Urothelium cell line (cell line): ENCODE measurements at places on chromosomes 13 and 19.

GRCh38 chr13:31199527-31199848 lies 287 bp upstream of the B3GLCT start:
- no peak for DNase-seq

- DNase-seq = no peak
These were observed 32.9 kb downstream of the SLC25A30 start for GRCh38 chr13:45385320-45385719.

DNA sequence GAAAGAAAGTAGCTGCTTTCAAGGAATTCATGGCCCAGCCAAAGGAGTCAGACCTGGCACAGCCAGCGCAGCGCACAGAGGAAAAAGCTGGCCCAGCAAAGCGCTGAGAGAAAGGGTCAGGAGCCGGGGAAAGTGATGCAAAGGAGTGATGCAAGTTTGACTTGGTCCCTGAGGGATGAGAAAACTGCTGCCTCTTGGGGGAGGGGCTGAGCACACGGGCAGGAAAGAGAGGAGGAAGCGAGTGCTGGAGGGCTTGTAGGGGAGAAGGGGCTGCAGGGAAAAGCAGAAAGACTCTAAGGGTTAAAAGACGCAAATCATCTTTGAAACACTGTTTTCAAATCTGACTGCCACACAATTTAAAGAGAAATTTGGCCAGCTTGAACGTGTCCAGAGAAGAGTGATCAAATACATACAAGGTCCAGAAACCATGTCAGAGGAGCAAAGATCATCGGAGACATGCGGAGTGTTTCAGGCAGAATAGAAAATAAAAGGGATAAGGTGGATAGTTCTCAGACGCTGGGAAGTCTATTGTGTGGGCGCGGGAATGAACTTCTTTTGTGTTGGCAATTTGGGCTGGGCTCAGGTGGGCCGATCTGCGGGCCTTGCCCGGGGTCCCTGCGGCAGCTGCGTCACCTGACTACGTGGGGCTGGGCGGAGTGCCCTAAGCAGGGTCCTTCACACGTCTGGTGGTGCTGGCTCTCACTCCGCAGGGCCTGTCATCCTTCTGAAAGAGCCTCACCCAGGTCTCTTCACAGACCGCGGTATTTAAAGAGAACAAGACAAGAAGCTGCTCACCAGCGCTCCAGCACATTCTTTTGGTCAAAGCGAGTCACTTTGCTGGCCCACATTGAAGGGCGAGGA lies 18.1 kb downstream of the N4BP2L1 start:
- no peak for DNase-seq

GRCh38 chr13:84239032-84239431 lies 356.8 kb upstream of the SLITRK1 start:
- DNase-seq = no peak

DNA sequence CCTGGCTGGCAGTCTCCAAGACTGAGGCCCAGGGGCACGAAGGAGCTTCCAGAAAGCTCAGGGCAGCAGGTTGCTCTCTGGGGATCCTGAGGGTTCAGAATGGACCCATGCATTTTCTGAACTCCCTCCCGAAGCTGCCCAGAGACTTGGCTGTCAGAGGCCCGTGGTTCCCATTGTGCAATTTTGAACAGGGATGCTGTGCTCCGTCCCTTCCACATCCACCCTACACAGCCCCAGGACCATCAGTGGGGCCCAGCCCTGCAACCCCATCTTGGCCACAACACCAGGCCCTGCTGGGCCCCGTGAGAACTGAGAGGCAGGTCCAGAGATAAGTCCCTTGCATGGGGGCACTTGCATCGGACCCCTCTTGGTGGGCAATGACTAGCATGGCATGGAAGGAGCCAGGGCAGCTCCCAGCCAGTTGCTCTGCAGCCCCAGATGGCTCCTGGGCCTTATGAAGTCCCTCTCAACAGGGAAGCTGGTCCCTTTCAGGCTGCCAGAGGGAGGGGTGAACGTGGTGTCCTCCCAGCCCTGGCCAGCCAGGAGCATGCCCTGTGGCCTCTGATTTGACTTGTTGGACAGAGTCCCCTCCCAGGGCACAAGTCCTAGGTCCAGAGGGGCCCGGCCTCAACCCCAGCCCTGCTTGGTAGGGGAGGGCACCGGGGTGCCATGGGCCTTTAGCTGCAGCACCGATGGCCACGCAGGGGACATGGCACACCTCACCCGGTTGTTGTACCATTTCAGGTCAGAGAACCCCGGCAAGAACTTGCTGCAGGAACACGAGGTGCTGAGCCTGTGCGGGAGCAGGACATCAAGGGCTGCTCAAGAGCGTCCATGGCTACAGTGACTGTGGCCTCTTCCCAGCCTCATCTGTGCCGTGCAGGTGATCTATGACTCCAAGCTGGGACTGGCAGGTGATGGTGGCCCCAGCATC lies 17.3 kb upstream of the ZNF14 start:
- no peak for DNase-seq

DNA sequence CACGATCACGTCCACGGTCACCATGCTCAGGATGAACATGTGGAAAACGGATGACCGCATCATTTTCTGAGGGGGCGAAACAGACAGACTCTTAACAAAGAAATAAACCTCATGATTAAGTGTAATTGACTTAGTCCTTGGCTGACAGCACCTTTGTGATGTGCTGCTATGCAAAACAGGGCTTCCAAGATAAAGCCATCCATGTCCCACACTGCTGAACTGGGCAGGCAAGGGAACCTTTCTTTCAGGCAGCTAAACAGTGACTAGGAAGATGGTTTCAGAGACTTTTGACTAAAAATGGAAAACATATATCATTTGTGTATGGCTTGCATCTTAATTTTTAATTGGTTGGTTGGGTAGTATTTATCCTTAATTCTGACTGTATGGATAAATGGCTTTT lies 157.8 kb downstream of the NALCN start:
- peak; percentile 5 for DNase-seq

- DNase-seq = no peak
These were observed 56.1 kb upstream of the SERPINE3 start for GRCh38 chr13:51283371-51283770.

- no peak for DNase-seq
These were observed 88.8 kb downstream of the LMO7 start for GRCh38 chr13:75724752-75725517.

DNA sequence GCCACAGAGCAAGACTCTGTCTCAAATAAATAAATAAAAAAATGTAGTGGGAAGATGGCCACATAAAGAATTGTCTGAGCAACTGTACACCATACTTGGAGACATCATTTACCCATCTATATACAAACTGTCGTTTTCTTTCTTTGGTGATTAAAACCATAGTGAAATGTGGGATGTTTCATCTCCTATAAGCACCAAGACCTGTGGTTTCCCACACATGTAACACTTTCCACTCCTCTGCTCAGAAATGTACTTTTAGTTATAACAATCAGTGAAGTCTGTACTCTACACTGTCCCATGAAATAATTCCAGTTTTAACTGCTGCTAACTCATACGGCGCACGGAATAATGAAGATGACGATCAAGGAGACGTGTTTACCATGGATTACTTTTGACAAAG lies 18.3 kb downstream of the PDCD5 start:
- no peak for DNase-seq

DNA sequence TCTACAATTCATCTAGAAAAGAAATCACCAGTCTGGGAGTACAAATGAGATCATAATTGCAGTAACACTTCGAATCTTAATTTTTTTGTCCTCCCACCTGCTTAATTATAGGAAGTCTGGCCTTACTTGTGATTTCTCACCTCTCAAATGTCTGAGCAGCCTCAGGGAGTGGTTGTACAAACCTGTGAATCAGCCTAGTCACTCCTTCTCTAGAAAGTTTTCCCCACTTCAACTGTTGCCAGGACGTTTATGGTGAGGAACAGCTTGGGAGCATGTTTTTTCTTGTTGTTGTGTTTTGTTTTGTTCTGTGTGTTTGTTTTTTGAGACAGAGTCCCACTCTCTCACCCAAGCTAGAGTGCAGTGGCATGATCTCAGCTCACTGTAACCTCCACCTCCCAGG lies 50.3 kb upstream of the CLDN10 start:
- no peak for DNase-seq

DNA sequence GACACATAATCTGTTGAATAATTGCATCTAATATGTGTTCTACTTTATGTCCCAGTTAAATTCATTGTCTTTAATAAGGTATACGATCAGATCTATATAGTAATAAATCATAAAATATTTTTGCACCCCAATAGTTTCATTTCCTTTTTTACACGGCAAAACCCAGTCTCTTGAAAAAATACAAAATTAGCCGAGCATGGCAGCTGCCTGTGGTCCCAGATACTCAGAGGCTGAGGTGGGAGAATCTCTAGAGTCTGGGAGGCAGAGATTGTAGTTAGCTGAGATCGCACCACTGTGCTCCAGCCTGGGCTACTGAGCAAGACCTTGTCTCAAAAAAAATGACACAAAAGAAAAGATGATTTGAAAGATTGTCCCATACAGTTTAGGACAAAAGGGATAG lies 52.3 kb upstream of the PARP4 start:
- no peak for DNase-seq

GRCh38 chr19:42386974-42387707 lies 3.0 kb downstream of the CNFN start:
- peak; percentile 93 for DNase-seq

DNA sequence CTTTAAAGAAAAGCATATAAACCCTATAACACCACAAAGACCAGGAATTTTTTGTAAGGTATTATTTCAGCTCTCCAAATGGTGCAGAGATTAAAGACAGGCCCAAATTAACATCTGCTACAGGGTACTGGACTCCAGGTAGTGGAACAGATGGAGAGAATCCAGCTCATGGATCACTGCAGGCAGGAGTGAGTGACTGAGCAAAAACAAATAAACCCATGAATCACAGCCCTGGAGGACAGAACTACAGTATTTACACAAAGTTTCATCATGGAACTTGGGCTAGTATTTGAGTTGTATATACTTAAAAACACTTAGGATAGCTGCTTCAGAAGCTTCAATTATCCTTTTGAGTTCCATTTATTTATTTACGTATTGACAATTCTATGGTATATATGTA lies 132.8 kb upstream of the SPRY2 start:
- DNase-seq = peak; percentile 7

DNA sequence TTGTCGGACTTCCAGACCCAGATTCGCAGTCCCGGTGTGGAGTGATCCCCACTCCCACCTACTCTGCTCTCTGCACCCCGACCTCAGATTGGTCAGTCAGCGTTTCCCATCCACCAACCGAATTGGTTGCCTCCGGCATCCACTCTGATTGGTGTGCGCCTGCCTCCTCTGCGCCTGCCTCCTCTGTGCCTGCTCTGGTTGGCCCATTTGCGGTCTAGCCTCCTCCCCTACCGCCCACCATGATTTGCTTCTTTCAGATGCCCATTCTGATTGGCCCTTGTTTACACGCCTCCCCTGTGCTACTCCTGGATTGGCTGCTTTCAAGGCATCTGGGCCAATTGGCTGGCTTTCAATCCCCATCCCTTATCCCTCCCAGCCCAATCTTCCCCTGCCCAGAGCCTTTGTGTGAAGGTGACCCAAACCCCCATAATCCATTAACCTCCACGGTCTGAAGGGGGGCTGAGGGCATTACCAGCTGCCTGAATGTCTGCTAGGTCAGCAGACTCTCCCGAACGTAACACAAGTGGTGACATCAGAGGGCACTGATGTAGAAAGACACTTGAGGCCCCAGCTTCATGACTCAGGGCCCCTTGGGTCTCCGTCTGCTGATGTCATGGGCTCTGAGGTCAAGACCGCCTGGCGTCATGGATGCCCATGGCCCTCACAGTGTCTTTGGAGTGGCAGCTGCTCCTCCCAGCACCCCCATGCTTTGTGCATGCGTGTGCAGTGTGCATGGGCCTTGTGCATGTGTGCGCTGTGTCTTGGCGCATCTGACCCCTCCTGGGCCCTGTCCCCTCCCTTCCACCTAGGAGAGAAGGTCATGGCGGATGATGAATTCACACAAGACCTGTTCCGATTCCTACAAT lies 80.4 kb downstream of the MAP4K1 start:
- no peak for DNase-seq

- DNase-seq = no peak
These were observed 81.1 kb downstream of the ZNF429 start for GRCh38 chr19:21586311-21587116.

DNA sequence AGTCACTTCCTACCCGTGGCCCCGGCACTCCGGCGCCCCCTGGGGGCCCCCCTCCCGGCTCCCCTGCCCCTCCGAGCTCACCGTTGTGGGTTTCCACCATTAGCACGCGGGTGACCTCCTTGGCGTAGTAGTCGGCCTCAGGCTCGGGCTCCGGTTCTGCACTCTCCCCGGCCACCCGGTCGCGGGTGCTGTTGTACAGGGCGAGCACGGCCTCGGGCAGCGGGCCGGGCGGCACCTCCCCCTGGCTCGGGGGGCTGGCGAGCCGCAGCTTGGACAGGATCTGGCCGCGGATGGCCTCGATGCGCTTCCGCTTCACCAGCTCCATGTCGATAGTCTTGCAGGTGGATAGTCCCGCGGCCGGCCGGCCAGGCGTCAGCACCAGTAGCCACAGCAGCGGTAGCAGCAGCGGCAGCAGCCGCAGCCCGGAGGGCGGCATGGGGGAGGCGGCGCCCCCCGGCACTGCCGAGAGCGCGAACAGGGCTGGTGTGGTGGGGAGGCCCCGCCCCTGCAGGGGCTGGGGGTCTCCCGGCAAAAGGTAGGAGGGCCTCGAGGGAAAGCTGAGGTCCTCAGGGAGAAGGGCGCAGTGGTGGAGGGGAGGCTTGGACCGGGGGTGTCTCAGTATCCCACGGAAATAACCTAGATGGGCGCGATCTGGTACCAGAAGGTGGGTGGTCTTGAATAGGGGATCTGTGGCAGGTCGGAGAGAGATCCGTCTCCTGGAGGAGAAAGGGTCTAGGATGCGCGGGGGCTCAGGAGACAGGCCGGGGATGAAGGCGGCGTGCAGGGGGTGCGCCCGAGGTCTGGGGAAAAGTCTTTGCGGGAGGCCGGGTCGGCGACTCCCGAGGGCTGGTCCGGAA lies 885 bp downstream of the TGFB1 start:
- peak; percentile 73 for DNase-seq

GRCh38 chr13:108968566-108968965 lies 339.2 kb downstream of the MYO16 start:
- DNase-seq = no peak

- no peak for DNase-seq
These were observed 4.0 kb upstream of the FLT3LG start for GRCh38 chr19:49469828-49470614.

- peak; percentile 84 for DNase-seq
These were observed at the start of gene R3HDM4 for GRCh38 chr19:913080-913748. Gene R3HDM4 (minus strand): TSS chr19:913219. CDS start chr19:913157, 62 bp downstream.

GRCh38 chr19:13172346-13173138 lies 22.3 kb downstream of the IER2 start:
- peak; percentile 72 for DNase-seq

DNA sequence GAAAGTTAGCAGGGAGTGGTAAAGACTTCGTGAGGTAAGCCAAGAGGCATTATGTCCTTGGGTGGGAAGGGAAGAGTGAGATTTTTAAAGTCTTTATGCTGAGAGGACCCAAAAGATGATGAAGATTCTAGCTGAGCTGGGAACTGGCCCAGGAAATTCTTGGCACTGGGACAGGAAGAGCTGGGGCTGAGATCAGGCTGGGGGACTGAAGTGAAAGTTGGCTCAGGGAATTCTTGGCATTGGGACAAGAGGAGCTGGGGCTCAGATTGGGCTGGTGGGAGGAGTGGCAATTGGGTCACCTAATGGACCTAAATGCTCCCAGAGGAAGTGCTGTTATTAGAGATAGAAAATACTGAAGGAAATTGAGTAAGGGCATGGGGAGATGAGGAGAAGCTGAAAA lies 8.8 kb downstream of the SCEL start:
- DNase-seq = peak; percentile 54

GRCh38 chr13:37475966-37476365 lies 122.6 kb downstream of the POSTN start:
- no peak for DNase-seq

GRCh38 chr19:40279120-40279551 lies 6.0 kb downstream of the AKT2 start:
- no peak for DNase-seq
